ENCODE measurements at places on chromosomes 4 and X.
A peak's percentile ranks its signal among the peaks of the same experiment; 100 is the strongest.

DNA sequence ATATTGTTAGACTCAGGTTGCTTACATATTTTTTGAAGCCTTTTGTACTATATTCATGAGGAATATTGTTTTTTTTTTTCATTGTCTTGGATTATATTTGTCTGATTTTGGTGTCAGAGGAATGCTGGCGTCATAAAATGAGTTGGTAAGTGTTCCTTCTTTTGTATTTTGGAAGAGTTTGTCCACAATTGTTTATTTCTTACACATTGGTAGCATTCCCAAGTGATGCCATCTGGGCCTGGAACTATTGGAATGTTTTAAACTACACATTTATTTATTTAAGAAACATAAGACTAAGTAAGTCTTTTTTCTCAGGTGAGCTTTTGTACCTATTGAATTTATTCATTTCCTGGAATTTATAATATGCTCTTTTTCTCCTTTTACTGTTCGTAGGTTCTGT, 107.6 kb downstream of the LARP1B start:
- no peak for DNase-seq

DNA sequence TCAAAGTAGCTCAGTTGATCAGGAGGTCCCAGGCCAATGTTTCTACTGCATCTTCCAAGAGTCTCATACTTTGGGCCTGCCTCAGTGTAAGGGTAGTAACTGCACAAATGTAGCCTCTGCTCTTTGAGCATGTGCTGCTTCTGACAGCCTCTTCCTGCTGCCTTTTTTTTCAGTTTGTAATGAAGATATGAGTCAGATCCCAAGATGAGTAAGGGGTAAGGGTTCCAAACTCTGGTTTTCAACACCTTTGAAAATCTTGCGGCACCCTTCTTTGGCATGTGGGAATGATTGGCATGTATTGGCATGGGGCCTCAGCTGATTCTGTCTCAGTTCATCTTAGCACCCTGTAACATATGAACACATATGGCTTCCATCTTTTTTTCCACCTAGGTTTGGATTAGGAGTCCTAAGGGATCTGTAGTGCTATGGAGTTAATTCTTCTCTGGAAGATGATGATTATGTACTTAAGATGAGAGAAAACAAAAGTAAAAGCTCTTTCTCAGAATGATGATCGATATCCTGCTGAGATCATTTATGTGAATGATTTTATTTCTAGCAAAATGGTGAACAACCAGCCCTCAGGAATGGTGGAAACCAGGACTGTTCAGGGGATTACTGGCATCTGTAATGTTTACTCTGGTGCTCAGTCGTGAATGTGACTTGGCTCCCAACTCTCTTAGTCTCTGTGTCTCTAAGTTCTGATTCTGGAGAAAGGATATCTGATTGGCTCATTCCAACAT, 118.7 kb upstream of the PRPS2 start:
- DNase-seq, result no peak

DNA sequence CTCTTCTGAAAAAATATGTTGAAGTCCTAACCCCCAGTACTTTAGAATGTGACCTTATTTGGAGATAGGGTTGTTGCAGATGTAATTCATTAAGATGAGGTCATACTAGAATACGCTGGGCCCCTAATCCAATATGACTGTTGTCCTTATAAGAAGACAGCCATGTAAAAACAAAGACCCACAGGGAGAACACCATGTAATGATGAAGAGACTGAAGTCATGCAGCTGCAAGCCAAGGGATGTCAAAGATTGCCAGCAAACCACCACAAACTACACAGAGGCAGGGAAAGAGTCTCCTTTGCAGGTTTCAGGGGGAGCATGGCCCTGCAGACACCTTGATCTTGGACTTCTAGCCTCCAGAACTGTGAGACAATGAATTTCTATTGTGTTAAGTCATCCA, 37.4 kb downstream of the CXorf58 start:
- DNase-seq, result no peak

- DNase-seq, result no peak
Observed at GRCh38 chr4:185171373-185172071, 28.5 kb downstream of the SLC25A4 start.

DNA sequence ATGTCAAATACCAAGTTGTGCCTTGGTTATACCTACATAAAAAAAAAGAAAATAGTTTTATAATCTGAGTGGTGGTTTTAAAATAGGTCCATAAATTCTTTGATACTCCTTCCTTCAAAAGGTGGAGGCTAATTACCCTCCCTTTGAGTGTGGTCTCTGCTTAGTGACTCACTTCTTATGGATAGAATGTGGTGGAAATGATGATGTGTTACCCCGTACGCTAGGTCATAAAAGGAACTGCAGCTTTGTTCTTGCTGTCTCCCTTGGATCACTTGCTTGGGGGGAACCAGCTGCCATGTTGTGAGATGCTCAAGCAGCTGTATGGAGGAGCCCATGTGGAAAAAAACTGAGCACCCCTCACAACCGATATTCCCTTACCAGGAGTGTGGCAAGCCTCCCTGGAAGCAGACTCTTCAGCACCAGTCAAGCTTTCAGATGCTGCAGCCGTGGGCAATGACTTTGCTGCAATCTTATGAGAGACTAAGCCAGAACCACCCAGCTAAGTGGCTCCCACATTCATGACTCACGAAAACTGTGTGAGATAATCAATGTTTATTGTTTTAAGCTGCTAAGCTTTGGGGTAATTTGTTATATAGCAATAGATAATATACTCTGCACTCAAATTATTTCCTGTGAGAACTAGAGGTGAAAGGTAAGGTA, 195.0 kb upstream of the GATB start:
- no peak for DNase-seq

DNA sequence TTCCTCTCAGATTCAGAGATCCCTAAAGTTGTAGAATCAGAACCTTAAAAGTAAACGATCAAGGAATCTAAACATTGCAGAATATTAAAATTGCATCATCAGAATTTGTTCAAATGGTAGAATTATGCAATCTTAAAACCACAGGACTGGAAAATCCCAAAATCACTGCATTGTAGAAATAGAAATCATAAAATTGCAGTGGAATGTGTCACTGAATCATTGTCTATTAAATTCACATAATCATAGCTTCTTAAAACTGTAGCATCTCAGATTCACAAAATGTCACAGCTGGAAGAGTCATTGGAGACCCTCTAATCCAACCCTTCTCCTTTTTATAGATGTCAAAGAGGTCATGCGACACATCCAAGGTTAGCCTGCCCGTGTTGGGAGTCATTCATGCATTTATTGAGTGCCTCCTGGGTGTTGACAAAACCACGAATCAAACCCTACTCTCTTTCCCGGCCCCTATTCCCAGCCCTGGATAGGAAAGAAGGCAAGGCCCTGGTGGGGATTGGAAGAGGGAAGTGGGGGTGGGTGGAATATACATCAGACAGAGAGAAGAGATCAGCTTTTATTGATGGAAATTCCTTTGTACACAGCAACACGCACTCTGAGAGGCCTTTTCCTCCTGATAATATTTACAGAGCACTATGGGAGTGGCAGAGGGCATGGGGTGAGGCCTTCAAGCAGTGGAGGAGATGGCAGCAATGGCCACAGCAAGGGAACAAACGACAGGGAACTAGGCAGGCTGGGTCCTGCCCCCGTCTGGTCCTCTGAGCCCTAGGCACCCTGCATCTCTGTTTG, 15.4 kb downstream of the IQSEC2 start:
- no peak for DNase-seq

GRCh38 chr4:15799141-15799540, 21.0 kb downstream of the CD38 start:
- no peak for DNase-seq

- DNase-seq, result no peak
Observed at GRCh38 chr4:145847764-145848163, 90.9 kb downstream of the ZNF827 start.

GRCh38 chr4:100289530-100289888, 99.2 kb upstream of the DDIT4L start:
- DNase-seq, result no peak

- DNase-seq, result no peak
Observed at GRCh38 chr4:168496834-168497233, at the start of gene PALLD. TSS of gene PALLD (plus strand) at chr4:168497052.

DNA sequence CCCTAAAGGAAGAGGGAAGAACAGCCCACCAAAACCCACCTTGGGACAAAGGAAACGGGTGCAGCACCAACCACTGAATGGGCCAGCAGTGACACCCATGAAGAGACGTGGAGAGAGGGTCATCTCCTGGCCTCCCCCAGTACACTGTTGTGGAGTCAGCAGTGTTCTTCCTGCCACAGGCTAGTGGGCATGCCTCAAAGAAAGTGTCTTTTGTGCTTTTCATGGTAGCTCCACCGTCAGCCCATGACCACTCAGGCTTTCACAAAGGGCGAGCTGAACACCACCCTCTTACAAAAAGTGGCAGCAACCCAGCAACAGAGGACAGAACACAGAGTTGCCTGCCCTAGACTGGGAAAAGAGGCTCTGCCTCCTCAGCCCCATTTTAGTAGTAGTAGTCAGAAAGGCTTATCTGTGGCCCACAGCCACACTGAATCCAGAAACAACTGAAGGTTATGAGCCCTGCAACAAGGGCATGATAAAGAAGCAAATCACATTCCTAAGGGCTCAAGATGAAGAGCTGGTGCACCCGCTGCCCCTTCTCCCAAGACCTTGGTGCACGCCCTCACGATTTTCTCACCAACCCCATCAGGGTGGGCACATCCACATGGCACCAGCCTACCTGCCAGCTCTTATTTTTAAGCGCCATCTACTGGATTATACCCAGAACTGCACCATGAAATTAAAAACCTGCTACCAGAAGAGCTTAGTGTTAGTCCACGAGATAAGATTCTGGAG, 53.1 kb downstream of the RAB28 start:
- no peak for DNase-seq

GRCh38 chrX:118024482-118024881, 92.1 kb downstream of the KLHL13 start:
- no peak for DNase-seq

- DNase-seq, result no peak
Observed at GRCh38 chr4:66930206-66930605, 615.1 kb downstream of the CENPC start.

- DNase-seq, result no peak
Observed at GRCh38 chr4:170110285-170110672, 20.5 kb upstream of the AADAT start.

- no peak for DNase-seq
Observed at GRCh38 chr4:101958547-101958946, 168.0 kb downstream of the BANK1 start.

DNA sequence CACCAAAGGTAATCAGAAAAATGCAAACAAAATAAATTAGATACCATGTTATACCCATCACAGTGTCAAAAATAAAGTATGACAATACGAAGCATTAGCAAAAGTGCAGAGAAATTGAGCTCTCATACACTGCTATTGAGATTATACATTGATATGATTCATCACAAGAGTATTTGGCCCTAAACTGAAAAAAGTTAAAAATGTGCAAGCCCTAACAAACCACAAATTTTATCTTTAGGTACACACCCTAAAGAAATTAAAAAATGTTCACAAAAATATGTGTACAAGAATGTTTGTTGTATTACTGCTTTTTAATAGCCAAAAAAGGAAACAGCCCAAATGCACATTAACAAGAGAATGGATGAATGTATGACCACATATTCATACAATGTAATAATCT, 137.9 kb upstream of the MAGEA10 start:
- no peak for DNase-seq

GRCh38 chr4:46270986-46271596, 118.8 kb downstream of the GABRA2 start:
- DNase-seq, result peak; percentile 7

DNA sequence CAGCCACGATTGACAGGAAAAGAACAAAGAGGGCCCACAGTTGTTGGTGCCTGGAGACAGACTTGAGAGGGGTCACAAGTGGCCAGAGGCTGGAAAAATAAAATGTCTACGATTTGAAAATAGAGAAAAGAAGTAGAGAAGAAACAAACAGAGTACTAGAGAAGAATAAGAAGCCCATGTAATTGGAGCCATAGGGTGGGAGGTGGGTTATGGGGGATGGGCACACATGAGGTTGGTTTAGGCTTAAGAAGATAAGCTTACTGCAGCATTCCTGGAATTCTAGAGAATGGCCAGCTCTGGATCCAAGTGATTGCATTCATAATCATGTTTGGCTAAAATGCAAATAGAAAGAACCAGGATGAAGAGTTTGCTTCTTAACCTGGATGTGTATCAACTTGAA, 210.7 kb downstream of the MAML3 start:
- no peak for DNase-seq

GRCh38 chr4:56311299-56311975, 75.9 kb downstream of the AASDH start:
- no peak for DNase-seq

DNA sequence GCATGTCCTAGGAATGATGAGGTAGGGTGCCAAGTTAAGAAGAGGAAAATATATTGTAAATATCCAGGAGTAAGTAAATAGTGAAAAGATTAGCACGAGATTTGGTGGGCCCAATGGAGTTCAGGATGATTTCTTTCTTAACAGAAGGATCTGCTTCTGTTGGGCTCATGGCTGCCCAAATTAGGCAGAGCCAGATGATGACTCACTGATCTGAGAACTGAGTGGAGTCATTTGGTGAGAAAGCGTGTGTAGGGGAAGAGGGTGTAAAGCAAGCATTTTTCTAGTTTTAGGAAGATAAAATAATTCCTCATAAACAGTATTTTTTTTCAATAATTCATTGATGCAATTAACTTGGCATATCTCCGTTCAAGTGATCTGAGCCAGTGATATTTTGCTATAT, 1.6 kb downstream of the TBX22 start:
- no peak for DNase-seq

DNA sequence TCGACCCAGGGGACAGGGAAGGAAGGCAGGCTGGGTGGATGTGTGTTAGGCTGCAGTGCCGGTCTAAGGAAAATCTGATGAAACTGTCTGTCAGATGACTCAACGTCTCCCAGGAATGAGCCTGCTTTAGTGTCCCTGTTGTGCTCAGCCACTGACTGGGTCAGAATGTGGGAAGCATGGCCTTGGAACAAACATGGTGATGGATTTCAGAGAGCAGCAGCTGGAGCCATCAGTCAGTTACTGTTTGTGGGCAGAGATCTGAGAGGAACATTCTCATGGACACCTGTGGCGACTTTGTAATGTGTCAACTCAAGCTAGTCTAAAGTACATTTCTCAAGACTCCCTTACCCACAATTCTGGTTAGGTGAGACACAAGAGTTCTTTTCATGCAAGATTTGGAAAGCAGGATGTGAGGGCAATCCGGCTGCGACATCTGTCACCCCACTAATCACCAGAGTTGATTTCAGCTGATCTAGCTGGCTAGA, 63.2 kb downstream of the ANAPC10 start:
- DNase-seq, result no peak

DNA sequence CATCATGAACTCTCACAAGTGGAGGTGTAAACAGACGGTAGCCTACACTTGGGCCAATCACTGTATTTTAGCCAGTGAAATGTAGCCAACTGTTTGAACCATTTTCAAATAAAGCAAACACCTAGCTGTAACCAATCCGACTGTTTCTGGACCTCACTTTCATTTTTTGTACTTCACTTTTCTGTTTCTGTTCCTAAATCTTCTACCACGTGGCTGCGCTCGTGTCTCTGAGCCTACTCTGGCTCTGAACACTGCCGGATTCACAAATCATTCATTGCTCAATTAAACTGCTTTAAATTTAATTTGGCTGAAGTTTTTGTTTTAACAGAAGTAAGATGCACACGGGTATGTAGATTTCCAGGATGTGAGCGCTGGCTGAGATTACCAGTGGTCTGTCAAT, 319.1 kb downstream of the RAPGEF2 start:
- no peak for DNase-seq

GRCh38 chrX:3599802-3600430, 113.5 kb downstream of the PRKX start:
- DNase-seq, result no peak
